Glutamatergic neuron (in vitro differentiated cells): ENCODE measurements at places on chromosomes 12 and 14. TPM values are rescaled to one million over a fixed set of nuclear protein-coding genes. Genes with fewer than 3 reads are reported as not detected.

LRRC9 gene
- total RNA-seq = 1.3 TPM

TPPP2 gene
- total RNA-seq = not detected

ADAM21 gene
- total RNA-seq = not detected

TAS2R42 gene
- total RNA-seq = not detected

WIF1 gene
- not detected for total RNA-seq

TSPAN19 gene
- 2.9 TPM for total RNA-seq

PPP1R36 gene
- total RNA-seq = 2.4 TPM

KCNA1 gene
- 0.05 TPM for total RNA-seq

BMP4 gene
- total RNA-seq = 3.7 TPM

WDHD1 gene
- total RNA-seq = 13.9 TPM

TAS2R10 gene
- total RNA-seq = 0.69 TPM
